ENCODE measurements at places on chromosomes 3 and 15.

DNA sequence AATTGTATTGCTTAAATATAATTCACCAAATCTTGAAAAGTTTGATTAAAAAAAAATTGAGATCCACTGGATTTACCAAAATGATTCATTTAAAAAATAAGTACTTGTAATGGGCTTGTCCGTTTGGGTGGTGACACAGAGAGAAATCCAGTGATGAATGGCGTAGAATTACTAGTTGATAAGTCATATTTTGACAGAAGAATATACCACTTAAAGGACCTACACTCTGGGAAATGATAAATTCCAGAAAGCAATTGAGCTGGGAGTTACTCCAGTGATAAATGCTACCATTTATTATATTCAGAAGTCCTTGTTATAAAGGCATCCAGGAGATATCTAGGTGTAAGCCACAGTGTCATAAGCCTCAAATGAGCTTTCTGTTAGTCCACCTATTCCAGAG lies 141.8 kb upstream of the CFAP20DC start:
- DNase-seq, result no peak

DNA sequence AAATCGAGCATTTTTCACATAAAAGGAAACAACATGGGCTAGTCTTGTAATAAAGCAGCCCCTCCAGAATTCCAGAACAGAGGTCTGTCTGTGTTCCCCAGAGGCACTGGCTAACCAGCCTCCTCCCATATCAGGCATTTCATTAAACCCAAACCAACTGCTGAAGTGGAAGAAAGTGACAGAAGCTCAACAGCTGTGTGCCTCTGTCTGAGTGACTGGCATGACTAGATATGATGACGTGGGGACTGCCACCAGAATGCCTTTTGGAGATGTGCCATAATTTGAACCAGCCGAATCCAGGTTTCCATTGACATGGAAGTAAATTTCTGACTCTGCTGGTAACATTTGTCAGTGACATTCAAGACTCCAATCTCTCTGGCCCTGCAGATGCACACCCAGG lies 8.7 kb downstream of the LIMD1 start:
- DNase-seq, result no peak

- no peak for DNase-seq
Observed at GRCh38 chr3:181457756-181458155, 254.0 kb upstream of the SOX2 start.

DNA sequence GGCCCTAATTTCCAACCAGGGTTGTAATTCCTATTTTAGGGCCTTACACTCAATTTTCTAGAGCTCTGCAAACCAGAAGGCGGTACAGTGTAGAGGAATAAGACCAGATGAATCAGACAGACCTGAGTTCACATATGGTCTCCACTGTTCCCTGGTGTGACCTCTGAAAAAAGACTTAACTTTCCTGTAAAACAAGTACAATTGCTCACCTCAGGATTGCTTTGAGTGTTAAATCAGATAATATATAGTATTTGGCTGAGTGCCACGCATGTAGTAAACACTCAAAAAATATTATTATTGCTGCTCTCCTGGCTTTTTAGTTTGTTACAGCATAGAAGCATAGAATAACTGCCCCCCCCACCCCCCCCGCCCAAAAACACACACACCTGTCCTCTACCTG lies 51.0 kb upstream of the STT3B start:
- DNase-seq, result no peak

DNA sequence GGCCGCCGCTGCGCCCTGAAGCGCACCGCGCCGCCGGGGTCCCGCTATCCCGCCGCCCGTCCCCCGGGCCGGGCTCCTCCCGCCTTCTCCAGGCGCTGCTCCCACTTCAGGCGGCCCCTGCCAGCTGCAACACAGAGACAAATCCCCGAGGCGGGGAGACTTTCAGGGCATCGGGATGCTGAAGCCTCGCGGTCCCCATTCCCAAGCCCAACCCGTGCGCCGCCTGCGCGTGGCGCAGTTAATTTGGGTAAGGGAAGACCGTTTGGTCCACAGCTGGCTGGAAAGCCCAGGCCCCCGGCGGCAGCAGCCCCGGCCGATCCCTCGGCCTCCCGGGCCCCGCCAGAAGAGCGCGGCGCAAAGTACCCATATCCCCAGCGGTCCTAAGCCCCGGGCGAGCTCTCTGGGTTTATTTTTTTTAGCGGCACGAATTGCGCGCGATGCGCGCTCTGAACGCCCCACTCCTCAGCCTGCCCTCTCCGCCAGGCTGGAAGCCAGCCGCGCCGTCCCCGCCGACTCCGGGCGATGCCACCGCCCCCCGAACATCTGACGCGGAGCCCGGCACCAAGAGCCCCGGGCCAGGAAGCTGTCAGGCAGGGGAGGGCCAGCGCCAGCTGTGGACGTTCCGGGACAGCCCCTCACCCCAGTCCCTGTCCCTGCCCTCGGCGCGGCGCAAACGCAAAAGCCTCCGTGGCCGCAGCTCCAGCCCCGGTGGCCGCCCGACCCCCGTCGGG lies 517 bp downstream of the FBN1 start:
- DNase-seq, result no peak

- DNase-seq, result no peak
Observed at GRCh38 chr3:100260081-100260684, 609 bp upstream of the TBC1D23 start.

GRCh38 chr15:28977377-28978010 lies 91.7 kb downstream of the APBA2 start:
- no peak for DNase-seq

Data from activated T-helper 9 cell treated with anti-CD3 and anti-CD28 coated beads, Interleukin-2, amount 50 U/mL, for 16 hours (primary cell).